CD4-positive, alpha-beta memory T cell (primary cell): ENCODE measurements at places on chromosomes 12 and 14.
A peak's percentile ranks its signal among the peaks of the same experiment; 100 is the strongest.

GRCh38 chr12:131872154-131873051 is 22.0 kb upstream of the ULK1 start:
- DNase-seq, result no peak

GRCh38 chr12:93092649-93092945 is 163.5 kb upstream of the EEA1 start:
- no peak for DNase-seq

DNA sequence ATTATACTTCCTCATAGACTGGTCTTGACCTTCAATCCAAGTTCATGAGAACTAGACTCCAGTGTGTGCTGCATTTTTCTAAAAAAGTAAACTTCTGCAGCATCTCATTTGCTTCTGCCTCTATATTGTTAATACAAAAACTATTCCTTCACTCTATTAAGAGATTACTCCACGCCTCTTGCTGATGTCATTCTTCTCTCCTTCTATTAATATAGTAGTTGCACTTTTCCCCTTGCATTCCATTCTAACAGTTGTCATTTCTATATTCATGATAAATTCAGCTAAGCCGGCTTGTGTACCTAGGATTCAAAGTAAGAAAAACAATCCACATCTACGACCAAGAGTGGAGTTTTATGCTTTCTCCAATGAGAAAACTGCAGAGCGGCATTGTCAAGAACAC is 480.4 kb upstream of the NOVA1 start:
- no peak for DNase-seq

GRCh38 chr14:22542360-22542759 is 46.7 kb downstream of the DAD1 start:
- DNase-seq, result no peak

- peak; percentile 40 for DNase-seq
These were observed 79.2 kb downstream of the DAD1 start for GRCh38 chr14:22509751-22510300.

DNA sequence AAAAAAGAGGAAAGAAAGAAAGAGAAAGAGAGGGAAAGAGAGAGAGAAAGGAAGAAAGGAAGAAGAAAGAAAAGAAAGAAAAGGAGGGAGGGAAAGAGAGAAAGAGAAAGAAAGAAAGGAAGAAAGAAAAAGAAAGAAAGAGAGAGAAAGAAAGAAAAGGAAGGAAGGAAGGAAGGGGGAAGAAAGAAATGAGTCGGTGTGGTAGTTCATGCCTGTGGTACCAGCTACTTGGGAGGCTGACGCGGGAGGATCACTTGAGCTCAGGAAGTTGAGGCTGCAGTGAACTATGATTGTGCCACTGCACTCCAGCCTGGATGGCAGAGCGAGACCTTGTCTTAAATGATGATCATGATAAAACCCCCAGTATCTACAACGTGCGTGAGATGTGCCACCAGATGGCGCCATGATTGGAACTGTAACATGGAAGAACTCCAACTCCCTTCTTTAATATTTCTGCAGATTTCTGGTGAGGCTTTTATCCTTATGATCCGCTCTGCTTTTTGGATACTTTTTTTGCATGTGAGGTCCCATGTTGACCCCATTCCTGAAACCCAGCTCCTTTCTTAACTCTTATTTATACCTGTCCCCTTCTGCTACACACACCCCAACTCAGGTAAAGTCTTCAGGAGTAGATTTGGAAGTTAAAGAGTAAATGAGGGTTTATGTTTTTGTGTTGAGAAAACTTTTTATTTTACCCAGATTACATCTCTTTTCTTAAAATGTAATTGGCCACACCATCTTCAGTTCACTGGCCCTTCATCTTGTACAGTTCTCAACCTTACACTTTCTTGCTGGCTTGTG is 25.6 kb downstream of the RNASE10 start:
- peak; percentile 54 for DNase-seq

DNA sequence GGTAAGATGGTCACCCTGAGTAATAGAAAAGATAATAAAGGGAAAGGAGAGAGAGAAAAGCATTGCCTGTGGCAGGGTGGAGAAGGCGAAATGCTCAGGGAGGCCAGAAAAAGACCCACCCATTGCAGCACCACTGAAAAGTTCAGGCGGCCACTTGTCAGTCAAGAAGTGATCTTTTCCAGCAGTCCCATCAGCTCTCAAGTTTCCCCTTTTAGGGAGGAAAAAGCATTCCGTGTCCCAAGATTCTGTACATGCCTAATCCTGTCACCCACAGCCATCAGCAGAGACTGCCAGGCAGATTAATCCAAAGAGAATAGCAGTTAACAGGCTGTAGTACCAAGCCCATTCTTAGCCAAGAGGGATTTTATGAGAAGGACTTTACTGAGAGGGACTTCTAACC is 11.9 kb downstream of the SLC38A1 start:
- no peak for DNase-seq

- no peak for DNase-seq
These were observed 62.7 kb upstream of the PTGR2 start for GRCh38 chr14:73788701-73789551.

GRCh38 chr14:33755358-33755757 is 195.5 kb downstream of the EGLN3 start:
- no peak for DNase-seq

GRCh38 chr12:90099288-90099687 is 390.6 kb upstream of the ATP2B1 start:
- no peak for DNase-seq

- DNase-seq, result no peak
These were observed 13.3 kb downstream of the KCTD10 start for GRCh38 chr12:109463756-109464155.

DNA sequence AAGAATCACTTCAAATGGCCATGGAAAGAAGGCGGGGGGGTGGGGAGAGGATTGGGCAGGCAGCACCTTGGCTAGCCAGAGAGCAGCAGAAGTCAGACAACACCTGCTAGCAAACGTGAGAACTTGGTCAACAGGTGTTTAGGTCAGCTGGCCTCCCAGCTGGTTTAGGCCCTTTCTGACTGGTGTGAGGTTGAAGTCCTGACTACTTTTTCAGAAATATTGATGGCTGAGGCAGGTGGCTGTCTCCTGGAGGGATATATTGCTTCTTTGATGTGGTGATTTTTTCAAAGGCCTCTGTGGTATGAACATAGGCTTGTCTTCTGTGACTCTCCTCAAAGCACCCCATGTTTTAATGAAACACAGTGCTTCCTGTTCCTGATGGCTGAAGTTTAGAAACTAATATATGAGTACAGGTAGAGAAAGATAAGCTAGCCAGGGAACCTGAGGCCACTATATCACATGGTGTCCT is 238.2 kb upstream of the SSTR1 start:
- DNase-seq, result no peak

DNA sequence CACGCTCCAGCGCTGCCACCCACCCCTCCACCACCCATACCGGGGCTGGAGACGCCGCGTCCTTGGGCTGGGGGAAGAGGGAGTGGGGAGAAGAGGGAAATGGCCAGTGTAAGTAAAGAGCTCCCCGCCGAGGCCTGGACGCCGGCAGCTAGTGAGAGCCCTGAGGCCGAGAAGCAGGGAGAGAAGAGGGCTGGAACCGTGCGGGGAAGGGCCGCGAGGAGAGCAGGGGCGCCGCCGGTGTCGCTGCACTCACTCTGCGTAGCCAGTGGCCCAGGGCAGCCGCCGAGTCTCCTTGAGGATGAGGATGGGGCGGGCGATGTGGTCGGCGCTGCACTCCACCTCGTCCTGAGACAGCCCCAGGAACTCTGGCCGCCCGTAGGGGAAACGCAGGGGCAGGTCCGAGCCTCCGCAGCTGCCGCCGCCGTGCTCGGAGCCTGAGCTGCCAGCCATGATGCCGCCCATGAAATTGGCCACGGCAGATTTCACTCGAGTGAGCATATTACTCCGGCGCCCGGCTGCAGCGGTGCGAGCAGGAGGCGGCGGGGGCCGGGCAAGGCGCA is 631 bp downstream of the PPM1H start:
- DNase-seq, result no peak

DNA sequence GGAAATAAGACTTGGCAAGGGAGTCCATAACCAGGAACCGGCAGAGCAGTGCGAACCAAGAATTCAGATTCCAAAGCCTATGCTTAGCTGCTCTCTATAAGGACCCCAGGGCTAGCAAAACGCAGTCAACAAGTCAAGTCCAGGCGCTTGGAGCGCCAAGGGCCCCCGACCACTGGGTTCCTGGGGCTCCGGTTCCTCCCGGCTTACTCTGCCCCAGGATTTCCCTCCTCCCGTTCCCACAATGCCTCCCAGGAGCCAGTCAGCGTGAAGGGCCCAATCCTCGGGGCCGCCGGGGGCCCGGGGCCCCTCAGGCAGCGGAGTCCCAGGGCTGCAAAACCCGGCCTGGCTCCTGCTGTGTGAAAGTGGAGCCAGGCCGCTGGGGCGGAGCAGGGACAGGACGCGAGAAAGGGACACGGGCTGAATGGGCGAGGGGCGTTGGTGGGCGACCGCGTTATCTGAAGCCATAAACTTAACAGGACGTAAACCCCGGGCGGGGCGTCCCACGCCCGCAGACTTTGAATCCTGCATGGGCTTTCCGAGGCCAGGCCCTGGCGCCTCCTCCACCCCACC is 1.5 kb downstream of the KRT8 start:
- no peak for DNase-seq

DNA sequence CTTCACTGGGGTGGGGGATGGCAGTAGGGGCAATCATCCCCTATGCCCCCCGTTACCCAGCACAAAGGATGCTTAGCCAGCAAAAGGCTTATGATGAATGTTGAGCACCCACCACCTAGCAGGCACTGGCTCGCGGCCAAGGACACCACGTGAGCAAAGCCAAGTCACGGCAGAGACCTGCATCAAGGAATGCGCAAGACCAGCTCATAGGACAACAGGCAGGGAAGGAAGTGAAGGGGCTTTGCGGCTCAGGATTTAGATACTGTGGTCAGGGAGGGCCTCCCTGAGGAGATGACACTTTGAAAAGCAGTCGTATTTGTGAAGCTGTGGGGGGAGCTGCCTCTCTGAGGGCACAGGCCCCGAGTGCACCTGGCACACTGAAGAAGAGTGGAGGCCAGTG is 32.8 kb downstream of the SH2B3 start:
- peak; percentile 51 for DNase-seq
